Thymus (tissue), 14 donors: ENCODE measurements at places on chromosomes 11 and 22. TPM values are rescaled to one million over a fixed set of nuclear protein-coding genes. Genes with fewer than 3 reads are reported as not detected.

MAPK8IP2 gene
- 0.96 TPM for polyA plus RNA-seq

DNA sequence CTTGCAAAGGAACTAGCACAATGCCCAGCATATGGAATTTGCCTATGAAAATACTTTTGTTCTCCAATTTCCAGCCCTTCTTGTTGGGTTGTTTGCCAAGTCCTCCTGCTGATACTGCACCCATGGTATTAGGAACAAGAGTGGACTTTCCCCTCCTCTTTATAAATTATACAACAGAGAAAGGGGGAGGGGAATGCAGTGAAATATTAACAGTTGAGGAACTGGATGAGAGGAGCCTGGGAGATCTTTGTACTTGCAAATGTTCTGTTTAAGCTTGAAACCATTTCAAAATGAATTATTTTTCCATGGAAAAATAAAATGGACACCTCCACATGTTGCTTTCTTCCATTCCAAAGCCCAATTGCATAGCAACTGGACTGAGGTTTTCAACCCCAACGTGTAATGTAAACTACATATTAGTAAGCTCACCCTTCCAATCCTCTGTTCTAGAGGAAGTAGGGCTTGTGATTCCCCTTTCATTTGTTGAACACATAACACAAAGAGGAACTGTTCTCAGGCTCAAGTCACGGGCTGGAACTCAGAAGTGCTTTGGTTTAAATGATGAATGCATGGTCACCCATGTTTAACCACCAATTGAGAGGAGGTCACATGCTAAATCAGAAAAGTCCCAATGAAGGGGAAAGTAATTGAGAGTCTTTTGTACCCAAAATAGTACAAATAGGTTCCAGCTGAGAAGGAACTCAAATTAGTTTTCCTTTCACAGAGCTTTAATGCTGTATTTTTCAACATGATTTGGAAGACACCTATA is 66.2 kb upstream of the ZC3H12C start:
- no peak overlapping the region for H3K4me3 ChIP-seq
- no peaks in the 10 kb centered on the region for H3K4me1 ChIP-seq
- no peak overlapping the region for H3K27ac ChIP-seq
- no peaks in the 10 kb centered on the region for H3K36me3 ChIP-seq

GAL3ST1 gene
- 0.46 TPM for polyA plus RNA-seq

MCAT gene
- 12.3 TPM for polyA plus RNA-seq

- H3K4me3 ChIP-seq, result no peak overlapping the region
- no peaks in the 10 kb centered on the region for H3K27me3 ChIP-seq
- no peak for DNase-seq
- H3K27ac ChIP-seq, result no peak overlapping the region
Observed at GRCh38 chr22:33112580-33112979, 54.4 kb upstream of the SYN3 start.

CD151 gene
- 82.3 TPM for polyA plus RNA-seq

DNA sequence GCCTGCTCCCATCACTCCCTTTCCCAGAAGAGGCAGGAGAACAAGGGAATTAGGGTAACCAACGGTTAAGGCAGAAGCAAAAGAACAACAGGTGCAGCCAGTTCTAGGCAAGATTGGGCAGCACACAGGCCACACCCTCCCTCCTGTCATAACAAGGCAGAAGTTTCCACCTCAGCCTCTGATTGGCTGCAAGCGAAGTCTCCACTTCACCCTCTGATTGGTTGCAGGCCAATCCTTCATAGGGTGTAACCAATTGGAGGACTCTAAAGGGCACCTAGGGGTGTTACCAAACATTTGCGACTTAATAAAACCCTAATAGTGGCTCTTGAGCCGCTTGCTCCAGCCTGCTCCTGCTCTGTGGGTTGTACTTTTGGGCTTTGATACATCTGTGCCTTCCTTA is 153.8 kb downstream of the CACNA1I start:
- H3K27ac ChIP-seq, result no peak overlapping the region
- no peaks in the 10 kb centered on the region for H3K36me3 ChIP-seq
- no peaks in the 10 kb centered on the region for H3K4me1 ChIP-seq
- no peak for DNase-seq
- no peak overlapping the region for H3K4me3 ChIP-seq

APOA5 gene
- polyA plus RNA-seq, result 0.07 TPM

- H3K4me3 ChIP-seq, result no peak overlapping the region
- H3K4me1 ChIP-seq, result no peaks in the 10 kb centered on the region
- no peaks in the 10 kb centered on the region for H3K36me3 ChIP-seq
- H3K27ac ChIP-seq, result no peak overlapping the region
- no peak for DNase-seq
Observed at GRCh38 chr11:9020916-9021315, 17.1 kb upstream of the NRIP3 start.

DNA sequence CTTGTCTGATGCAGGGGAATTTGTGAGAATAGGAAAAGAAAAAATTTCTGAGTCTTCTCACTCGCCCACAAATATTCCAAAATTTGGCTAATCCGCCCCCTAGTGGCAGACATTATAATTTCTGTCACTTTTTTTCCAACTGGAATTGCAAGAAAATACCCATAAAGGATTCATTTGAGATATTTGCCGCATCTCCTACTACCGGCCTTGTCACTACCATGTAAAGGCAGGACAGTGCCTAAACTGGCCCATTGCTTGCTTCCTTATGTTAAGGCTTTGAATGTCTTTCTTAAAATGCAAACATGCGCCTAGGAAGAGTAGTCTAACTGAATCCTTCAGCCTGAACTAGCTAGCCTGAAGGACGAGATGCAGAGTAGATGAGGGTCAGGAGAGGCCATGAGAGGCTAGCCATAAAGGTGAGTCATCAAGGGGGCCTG is 9.3 kb upstream of the CEP295 start:
- H3K27me3 ChIP-seq, result no peaks in the 10 kb centered on the region
- peak; percentile 31 for DNase-seq
- H3K4me3 ChIP-seq, result no peak overlapping the region
- H3K36me3 ChIP-seq, result no peaks in the 10 kb centered on the region

SIK2 gene
- polyA plus RNA-seq, result 5.3 TPM

TRIM64C gene
- polyA plus RNA-seq, result not detected

GPR83 gene
- polyA plus RNA-seq, result 0.23 TPM

GSTT2B gene
- polyA plus RNA-seq, result 12.8 TPM

CHST1 gene
- 2.5 TPM for polyA plus RNA-seq

GRCh38 chr11:96264364-96264763 is 78.6 kb downstream of the MAML2 start:
- H3K4me3 ChIP-seq, result no peak overlapping the region
- no peaks in the 10 kb centered on the region for H3K36me3 ChIP-seq
- no peak overlapping the region for H3K27ac ChIP-seq
- no peak for DNase-seq
- no peaks in the 10 kb centered on the region for H3K27me3 ChIP-seq

GRCh38 chr11:30917859-30918478 is 331.8 kb upstream of the MPPED2 start:
- no peaks in the 10 kb centered on the region for H3K4me1 ChIP-seq
- no peaks in the 10 kb centered on the region for H3K27me3 ChIP-seq
- no peak overlapping the region for H3K27ac ChIP-seq

SCN2B gene
- polyA plus RNA-seq, result 0.73 TPM

DRD2 gene
- 0.30 TPM for polyA plus RNA-seq

DNA sequence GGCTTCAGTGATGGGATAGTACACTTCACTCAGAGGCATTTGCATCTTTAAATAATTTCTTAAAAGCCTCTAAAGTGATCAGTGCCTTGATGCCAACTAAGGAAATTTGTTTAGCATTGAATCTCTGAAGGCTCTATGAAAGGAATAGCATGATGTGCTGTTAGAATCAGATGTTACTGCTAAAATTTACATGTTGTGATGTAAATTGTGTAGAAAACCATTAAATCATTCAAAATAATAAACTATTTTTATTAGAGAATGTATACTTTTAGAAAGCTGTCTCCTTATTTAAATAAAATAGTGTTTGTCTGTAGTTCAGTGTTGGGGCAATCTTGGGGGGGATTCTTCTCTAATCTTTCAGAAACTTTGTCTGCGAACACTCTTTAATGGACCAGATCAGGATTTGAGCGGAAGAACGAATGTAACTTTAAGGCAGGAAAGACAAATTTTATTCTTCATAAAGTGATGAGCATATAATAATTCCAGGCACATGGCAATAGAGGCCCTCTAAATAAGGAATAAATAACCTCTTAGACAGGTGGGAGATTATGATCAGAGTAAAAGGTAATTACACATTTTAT is 4.6 kb downstream of the MALAT1 start:
- no peak for DNase-seq
- H3K4me3 ChIP-seq, result peak overlapping the region; percentile 100
- H3K36me3 ChIP-seq, result peaks cover 62% of the 10 kb centered on the region
- peak overlapping the region; percentile 70 for H3K27ac ChIP-seq
- H3K4me1 ChIP-seq, result peaks cover 3% of the 10 kb centered on the region

OR51S1 gene
- polyA plus RNA-seq, result not detected

AMBRA1 gene
- polyA plus RNA-seq, result 8.7 TPM
